ENCODE measurements at places on chromosomes 7 and 10.

- DNase-seq = no peak
These were observed 248.2 kb upstream of the KLF14 start for GRCh38 chr7:130982160-130982638.

DNA sequence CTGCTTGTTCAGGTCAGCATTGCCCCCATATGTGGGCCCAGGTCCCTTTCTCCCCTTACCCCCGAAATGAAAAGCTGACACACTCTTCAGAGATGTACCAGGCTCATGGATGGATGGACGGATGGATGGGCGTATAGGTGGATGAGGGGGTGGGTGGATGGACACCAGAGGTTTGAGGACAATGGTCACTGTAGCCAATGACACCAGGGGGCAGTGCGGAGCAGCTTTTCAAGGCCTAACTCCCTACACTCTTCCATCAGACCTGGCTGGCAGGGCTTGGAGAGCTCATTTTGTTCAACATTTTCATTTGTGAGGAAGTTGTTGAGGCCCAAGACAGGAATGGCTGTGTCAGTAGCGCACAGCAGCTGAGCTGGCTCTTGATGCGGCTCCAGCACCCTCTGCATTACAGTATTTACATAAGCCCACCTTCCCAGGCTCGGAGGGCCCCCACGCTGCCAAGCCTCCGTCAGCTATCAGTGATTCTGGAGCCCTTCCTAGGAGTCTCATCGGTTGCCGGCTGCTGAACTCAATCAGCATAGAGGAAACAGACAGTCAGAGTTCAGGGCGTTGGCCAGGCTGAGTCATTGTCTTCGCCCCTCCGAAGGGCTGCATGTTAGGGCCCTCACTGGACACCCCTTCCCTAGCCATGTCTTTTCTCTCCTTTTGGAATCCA, 11.6 kb upstream of the FFAR4 start:
- no peak for DNase-seq

GRCh38 chr10:32949221-32949678, 8.8 kb downstream of the ITGB1 start:
- no peak for DNase-seq

- DNase-seq = no peak
These were observed 8.6 kb downstream of the SLC29A4 start for GRCh38 chr7:5291301-5291700.

GRCh38 chr10:126921162-126921561, 15.9 kb downstream of the DOCK1 start:
- no peak for DNase-seq

DNA sequence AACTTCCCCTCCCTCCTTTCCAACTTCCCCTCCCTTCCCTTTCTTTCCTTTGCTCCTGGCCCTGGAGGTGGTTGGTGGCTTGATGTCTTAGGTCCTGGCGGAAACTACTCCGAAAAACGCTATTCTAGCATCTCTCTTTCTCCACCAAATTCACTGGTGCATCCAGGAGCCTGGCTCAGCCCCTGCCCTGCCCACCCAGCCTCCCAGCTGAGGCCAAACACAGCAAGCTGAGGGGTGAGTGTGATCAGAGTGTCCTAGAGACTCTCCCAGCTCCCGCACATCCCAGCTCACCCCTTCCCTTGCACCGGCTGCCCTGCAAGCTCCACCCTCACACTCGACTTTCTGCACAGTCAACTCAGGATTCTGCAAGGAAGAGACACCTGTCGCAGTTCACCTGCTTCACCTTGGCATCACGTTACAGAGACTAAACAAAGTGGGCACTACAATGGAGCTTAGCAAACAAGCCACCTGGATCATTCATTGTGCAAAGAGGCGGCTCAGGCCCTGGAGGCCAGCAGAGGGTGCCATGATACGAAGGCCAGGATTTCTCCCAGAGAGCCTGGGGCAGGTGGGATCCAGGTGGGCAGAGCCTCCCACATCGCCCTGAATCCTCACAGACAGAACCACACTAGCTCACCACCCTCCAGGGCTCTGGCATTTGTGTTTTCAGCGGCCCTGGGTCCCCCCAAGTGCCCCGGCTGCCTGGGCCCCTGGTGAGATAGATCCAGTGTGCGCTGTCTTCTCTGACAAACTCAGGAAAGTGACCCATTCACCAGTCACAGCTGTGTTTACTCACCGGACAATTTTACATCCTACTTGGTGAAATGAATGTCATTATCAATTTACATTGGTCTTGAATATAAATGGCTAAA, 169.6 kb downstream of the TCERG1L start:
- no peak for DNase-seq

GRCh38 chr10:93440591-93441091, 41.5 kb downstream of the MYOF start:
- no peak for DNase-seq

- DNase-seq = no peak
These were observed 81.8 kb upstream of the CTTNBP2 start for GRCh38 chr7:117955046-117955445.

- no peak for DNase-seq
These were observed 232.5 kb downstream of the PTEN start for GRCh38 chr10:88095778-88096431.

- DNase-seq = no peak
These were observed 24.6 kb downstream of the SLK start for GRCh38 chr10:103991393-103992128.

DNA sequence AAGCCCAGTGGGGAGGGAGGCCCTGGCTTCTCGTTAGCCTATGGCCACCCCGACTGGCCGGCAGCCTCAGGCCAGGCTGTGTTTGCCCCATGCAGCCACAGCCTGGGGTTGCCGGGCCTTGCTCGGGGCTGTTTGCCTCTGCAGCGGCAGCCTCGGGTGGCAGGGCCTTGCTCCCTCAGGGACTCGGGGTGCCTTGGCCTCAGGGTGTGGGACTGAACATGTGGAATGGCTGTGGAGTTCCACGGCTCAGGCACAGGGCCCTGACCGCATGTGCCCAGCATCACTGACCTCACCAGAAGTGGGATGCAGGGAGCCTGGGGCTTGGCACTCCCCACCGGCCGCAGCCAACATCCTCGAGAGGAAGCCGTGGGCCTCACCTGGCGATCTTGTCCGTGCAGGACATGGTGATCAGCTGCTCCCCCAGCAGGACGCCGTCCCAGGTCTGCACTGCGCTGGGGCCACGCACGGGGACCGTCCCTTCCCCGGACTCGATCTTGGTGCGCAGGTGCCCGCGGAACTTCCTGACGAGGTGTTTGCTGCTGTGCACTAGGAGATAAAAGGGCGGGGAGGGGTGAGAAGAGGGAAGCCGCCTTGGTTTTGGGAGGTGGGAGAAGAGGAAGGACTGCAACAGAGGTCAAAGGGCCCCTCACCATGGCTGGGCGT, 160.5 kb downstream of the WDR37 start:
- no peak for DNase-seq

DNA sequence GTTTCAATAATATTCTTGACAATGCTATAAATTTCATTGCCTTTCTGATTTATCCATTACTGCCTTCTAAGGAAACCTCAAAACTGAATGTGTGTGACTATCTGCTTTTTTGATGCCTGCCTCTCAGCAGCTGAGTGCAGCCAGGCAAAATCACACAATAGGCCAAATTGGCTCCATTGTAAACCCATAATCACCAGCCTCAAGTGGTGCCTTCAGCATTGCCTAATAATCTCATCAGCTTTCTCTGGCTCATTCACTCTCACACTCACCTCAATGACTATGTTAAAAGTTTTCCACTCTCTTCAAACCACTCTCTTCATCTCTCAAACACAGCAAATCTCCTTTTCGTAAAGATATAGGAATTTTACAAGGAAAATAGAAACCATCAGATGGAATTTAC, 182.5 kb upstream of the COL1A2 start:
- DNase-seq = no peak

- DNase-seq = no peak
These were observed 112.7 kb downstream of the SND1 start for GRCh38 chr7:127764681-127765080.

- DNase-seq = no peak
These were observed 65.1 kb downstream of the ZRANB1 start for GRCh38 chr10:125006921-125007426.

DNA sequence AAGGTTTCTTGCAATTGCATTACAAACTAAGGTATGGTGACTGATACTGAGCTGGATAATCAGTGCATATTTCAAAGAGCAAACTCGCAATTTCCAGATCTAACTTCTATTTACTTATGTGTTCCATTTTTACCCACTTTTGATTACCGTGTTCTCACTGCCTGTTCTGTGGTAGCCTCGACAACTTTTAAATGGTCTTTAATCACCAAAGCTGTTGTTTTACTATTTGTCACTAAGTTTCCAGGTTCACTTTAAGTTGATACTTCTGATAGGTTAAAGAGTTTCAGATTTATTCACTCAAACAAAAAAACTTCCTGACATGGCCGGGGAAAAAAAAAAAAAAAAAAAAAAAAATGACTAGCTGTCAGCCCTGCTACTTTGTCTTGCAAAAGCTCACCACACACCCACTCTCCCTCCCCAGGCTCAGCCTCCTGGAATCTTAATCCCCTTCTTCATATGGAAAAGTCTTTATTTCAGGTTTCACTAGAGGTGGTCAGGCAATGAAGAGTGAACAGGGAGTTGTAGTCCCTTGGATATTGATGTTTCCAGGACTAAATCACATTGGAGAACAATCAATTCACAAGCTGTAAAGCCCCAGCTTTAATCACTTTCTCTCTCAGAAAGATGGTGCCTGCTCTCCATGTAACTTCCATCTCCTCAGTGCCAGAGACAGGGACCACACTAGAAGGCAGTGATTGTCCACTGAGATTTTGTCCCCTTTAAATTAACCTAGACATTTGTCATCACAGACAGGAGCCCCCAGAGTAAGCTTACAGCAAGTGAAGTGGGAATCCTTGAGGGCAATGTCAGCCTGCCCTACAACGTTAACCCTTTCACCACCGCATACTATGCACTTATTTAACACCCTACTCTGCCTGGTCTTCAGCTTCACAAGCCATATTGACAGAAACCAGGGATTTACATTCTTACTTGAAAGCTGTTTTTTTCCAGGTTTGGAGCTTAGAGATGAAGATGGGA, 749.1 kb upstream of the SORCS1 start:
- no peak for DNase-seq

DNA sequence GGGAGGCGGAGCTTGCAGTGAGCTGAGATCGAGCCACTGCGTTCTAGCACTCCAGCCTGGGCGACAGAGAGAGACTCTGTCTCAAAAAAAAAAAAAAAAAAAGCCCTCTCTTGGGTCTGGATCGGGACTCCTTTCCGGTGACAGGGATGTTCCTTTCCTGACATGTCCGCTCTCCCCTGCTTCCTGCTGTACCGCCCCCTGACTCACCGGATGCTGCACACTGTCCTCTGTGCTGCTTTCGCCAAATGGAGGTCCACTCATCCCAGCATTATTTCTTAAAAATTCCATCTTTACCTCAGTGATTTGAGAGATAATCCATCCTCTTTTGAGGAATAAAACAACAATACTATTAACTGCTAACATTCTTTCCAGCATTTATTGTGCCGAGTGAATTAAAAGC, 113.8 kb upstream of the EEPD1 start:
- DNase-seq = no peak

- DNase-seq = no peak
These were observed 16.7 kb downstream of the DLG5 start for GRCh38 chr10:77909749-77910375.

GRCh38 chr10:126223512-126224067, 164.7 kb downstream of the ADAM12 start:
- no peak for DNase-seq

- DNase-seq = no peak
These were observed 493.8 kb downstream of the ARL4A start for GRCh38 chr7:13181216-13181615.

DNA sequence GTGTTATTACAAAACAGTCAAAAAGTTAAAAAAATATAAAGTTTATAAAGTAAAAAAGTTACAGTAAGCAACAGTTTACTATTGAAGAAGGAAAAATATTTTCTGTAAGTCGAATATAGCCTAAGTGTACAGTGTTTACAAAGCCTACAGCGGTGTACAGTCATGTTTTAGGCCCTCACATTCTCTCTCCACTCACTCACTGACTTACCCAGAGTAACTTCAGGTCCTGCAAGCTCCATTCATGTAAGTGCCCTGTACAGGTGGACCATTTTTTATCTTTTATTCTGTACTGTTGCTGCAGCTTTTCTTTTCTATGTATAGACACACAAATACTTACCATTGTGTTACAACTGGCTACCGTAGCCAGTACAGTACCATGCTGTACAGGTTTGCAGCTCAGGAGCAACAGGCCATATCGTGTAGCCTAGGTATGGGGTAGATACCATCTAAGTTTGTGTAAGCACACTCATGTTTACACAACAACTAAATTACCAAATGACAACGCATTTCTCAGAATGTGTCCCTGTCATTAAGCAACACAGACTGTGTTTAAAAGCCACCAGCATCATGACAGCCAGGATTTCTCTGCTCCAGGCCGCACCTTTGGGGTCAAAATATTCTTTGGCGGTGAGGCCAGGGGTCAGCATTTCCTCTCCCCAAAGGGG, 67.2 kb downstream of the DLG5 start:
- DNase-seq = no peak

DNA sequence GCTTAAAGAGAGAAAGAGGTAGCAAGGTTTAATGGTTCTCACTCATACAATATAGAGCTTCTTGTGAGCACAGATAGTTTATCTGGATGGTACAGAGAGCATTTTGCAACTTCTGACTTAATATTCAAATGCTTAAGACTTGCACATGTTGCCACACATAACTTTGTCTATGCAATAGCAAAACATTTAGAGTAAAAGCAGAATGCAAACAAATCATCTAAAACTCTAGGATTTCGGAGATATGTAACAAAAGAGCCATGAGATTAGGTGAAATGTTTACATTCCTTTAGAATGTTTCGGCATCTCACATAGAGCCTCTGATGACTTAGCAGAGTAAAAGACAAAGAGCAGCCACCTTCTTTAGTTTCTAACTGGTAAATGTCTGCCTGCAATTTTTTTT, 717.1 kb upstream of the LRRN3 start:
- no peak for DNase-seq

DNA sequence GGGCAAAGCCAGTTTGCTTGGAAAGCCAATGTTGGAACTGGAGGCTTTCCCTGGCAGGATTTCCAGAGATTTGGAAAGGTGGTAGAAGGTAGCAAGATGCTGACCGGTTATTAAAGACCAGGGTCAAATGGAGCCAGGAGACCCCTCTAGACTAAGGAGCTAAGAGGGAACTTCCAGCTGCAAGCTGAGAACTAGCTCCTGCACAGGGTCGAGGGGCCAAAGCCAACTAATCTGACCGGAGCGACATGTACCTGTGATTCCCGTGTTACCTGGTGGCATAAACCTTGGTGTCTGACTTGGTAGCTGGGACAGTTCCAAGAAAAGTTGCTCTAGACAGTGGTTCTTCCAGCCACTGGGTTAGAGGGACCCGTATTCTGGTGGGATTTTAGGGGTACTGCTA, 41.8 kb downstream of the SPDYE5 start:
- DNase-seq = no peak

DNA sequence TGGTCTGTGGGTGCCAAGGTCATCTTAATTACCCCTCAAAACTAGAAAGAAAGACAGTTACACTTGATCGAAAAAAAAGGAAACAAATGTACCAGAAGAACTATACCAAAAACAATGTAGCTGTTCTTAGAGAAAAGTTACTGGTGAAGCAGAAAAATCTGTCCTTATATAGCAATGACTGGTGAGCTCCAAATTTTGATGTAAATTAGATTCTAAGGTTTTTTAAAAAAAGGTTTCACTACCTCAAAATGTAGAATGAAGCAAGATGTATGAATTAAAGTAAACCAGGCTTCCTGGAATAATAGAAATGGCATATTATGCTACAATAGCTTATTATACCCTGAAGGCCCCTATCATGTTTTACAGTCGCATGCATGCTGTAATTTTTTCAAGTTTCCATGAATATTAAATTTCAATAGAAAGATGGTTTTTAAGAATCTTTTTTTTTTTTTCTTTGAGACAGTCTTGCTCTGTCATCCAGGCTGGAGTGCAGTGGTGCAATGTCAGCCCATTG, 28.4 kb upstream of the FKBP9 start:
- no peak for DNase-seq

Data from stimulated activated CD4-positive, alpha-beta T cell treated with anti-CD3 and anti-CD28 coated beads, Interleukin-1b, Interleukin-23, amount 100 ng/mL, for 1 hour (primary cell).